ENCODE measurements at places on chromosomes 3 and 15.

- no peak for DNase-seq
Measured at GRCh38 chr3:141728355-141728892, 9.7 kb upstream of the RNF7 start.

GRCh38 chr15:101001056-101001455 lies 81.9 kb downstream of the LRRK1 start:
- DNase-seq, result no peak

DNA sequence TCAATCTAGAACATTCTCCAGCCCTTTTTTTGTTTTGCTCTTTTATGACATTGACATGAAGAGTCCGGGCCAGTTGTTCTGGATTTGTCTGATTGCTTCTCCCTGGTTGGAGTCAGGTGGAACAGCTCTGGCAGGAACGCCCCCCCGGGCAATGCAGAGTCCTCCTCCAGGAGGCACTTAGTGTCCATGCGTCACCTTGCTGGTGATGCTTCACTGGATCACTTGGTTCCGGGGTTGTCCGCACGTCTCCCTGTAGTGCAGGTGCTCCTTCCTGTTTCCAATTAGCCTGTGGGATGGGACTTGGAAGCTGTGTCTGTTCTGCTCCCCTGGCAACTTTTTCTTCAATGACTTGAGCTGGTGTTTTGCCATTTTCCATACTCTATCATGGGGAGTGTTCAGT lies 9.8 kb downstream of the CSK start:
- DNase-seq, result no peak

DNA sequence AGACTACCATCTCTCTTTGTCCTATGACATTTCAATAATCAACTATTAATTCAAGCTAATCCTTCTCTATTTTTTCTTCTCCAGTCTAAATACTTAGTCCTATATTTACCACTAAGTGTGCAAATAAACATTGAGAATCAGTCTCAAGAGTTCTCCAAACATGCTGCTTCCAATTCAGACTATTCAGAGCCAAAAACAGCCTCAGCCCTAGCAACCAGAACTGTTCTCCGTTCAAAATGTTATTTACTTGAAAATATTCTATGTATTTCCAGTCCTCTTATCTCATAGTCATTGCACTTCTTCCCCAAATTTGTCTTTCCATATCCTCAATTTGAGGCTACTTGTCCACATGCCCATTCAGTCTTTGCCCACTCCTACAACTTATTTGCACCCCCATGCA lies 805.5 kb downstream of the IGSF11 start:
- DNase-seq, result no peak

DNA sequence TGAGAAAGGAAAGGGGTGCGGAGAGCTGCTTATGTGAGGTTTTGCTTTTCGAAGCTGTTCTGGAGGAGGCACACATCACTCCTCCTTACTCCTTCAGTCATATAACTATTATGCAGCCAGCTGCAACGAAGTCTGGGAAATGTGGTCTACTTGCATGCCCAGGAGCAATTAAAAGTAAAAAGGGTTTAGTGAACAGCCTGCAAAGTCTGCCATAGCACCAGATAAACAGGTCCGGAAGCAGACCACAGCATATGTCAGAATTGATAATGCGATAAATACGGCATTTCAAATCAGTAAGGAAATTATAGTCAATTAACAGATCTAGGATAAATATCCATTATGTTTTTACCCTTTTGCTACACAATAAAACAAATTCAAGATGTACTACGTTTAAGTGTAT lies 99.5 kb downstream of the POLR2M start:
- no peak for DNase-seq

DNA sequence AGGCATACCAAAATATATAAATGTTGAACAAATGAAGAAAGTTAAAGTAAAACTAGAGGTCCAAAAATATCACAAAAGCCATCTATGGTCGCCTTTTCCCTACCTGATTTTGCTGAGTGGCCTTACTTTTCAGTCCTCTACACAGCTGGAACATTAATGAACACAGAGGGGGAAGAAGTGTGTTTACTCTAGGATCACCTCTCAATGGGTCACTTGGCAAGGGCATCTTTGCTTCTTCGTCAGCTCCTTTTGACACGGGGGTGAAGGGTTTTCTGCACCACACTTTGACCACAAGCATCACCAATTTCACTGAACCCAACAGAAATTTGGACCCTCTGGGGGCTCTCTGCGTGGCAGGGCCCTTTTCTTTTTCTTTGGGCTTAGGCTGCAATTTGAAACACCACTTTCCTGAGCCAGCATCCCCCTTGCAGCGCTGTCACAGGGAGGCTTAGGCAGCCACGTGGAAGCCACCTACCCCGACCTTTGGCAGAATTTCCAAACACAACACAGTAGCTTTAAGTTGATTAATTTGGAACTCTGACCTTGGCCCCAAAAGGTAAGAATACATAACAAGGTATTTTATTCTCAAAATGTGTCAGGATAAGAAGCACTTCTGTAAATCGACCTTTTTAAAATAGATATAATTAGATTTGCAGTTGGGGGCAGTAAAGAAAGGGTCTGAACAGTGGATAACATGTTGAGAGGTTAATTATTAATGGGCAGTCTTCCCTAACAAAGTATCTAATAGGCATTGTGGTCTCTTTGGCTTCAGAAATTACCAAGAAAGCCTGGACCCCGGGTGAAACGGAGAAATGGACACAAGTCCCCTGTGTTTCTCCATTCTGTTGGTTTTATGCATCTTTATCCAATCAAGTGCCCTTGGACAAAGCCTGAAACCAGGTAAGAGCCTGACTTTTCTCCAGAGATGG lies at the start of gene LIPC:
Gene LIPC (plus strand): TSS at position 771 of the 929 bp plus-strand sequence. CDS start 42 bp downstream, at position 813.
- no peak for DNase-seq

DNA sequence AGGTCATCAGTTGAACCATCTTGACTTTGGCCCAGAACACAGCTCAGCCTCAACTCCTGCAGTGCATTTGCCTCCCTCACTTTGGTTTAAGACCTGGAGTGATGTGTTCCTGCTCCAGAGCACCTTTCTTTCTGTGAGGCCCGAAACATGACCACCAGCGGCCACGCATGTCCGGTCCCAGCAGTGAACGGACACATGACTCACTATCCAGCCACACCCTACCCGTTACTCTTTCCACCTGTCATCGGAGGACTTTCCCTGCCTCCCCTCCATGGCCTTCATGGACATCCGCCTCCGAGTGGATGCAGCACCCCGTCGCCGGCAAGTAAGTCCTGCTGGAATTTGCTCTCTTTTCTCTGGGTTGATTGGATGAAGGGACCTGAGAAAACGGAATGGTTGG lies 253.8 kb upstream of the RARB start:
- DNase-seq, result no peak

DNA sequence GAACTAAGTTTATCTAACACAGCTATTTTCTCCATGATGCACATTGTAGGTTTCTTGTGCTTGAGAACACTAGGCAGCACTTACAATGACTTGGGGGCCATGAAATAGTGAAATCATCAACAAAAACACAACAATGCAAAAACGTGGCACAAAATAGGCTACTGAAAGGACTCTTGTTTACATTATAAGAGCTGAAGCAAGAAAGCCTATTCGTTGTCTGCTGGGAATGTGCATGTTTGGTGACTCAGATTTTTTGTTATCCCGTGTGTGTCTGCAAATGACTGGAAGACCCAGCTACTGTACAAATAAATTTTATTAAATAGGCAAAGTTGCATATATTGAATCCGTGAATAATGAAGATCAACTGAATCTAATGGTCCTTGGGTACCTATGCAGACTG lies 85.0 kb downstream of the TCF12 start:
- no peak for DNase-seq

- DNase-seq, result no peak
Measured at GRCh38 chr3:112848196-112848595, 1.5 kb upstream of the CD200R1L start.

GRCh38 chr3:141228395-141228794 lies 3.2 kb upstream of the PXYLP1 start:
- no peak for DNase-seq

DNA sequence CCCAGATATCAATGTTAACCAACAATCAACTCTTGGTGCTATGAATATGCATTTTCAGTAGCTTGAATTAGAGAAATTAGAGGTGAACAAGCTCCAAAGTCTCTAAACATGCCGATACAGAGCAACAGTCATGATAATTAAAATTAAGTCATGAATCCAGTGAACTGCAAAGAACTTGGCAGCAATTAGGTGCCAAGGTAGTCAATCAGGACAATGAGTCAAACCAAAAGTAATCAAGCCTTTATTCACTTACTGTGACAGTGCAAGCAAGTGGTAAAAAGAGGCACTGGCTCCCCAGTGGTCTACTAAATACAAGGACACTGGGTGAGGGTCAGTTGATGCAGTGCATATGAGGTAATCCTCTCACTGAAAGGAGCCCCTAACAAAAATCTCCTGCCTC lies 1.8 kb downstream of the ZNF770 start:
- DNase-seq, result no peak
